Melanocyte of skin (primary cell): ENCODE measurements at places on chromosomes 7 and 10. TPM values are rescaled to one million over a fixed set of nuclear protein-coding genes. Genes with fewer than 3 reads are reported as not detected.

PDZD7 gene
- 0.77 and 1.00 TPM in 2 replicates for total RNA-seq

DPYSL4 gene
- total RNA-seq = 5.4 and 9.0 TPM in 2 replicates

PLXNA4 gene
- under 0.01 TPM in 2 replicates for total RNA-seq

OR2A1 gene
- total RNA-seq = 0.15 TPM in 1 of 2 replicates, not detected in the other

SFTPA1 gene
- total RNA-seq = not detected in 2 replicates

CHN2 gene
- total RNA-seq = 1.5 and 2.4 TPM in 2 replicates

ETV1 gene
- 16.0 and 32.1 TPM in 2 replicates for total RNA-seq

CTAGE4 gene
- total RNA-seq = under 0.01 TPM in 1 of 2 replicates, not detected in the other

MINPP1 gene
- total RNA-seq = 31.3 and 47.3 TPM in 2 replicates

GNG11 gene
- total RNA-seq = 29.3 and 36.2 TPM in 2 replicates

PNLIPRP2 gene
- not detected in 2 replicates for total RNA-seq

CFAP69 gene
- total RNA-seq = 1.4 and 1.5 TPM in 2 replicates

LOXL4 gene
- total RNA-seq = 0.33 and 1.1 TPM in 2 replicates

FXYD4 gene
- not detected in 2 replicates for total RNA-seq

C7orf57 gene
- total RNA-seq = 0.33 and 0.62 TPM in 2 replicates

GIMAP1 gene
- not detected in 2 replicates for total RNA-seq

CPA2 gene
- not detected in 2 replicates for total RNA-seq

OR6V1 gene
- not detected in 2 replicates for total RNA-seq

EBF3 gene
- under 0.01 TPM in 1 of 2 replicates, not detected in the other for total RNA-seq

WIPF3 gene
- total RNA-seq = 0.15 TPM in 1 of 2 replicates, not detected in the other

CYP51A1 gene
- 266 and 333 TPM in 2 replicates for total RNA-seq

MALRD1 gene
- not detected in 2 replicates for total RNA-seq

AKR1D1 gene
- not detected in 2 replicates for total RNA-seq

ARF5 gene
- total RNA-seq = 142 and 161 TPM in 2 replicates

EPHB4 gene
- 21.0 and 34.2 TPM in 2 replicates for total RNA-seq

CALML3 gene
- total RNA-seq = not detected in 2 replicates

FEZF1 gene
- total RNA-seq = not detected in 2 replicates

PPP1R17 gene
- total RNA-seq = not detected in 2 replicates

FAM241B gene
- 0.34 and 1.5 TPM in 2 replicates for total RNA-seq

GIMAP6 gene
- total RNA-seq = not detected in 2 replicates
